Tibial artery (tissue), 4 donors: ENCODE measurements at places on chromosomes 3 and 15.

- H3K27ac ChIP-seq = no peak overlapping the region
- H3K4me1 ChIP-seq = no peaks in the 10 kb centered on the region
- no peaks in the 10 kb centered on the region for H3K36me3 ChIP-seq
- no peak overlapping the region for H3K4me3 ChIP-seq
- no peak for DNase-seq
Measured at GRCh38 chr3:56880720-56881575, 79.2 kb upstream of the ARHGEF3 start.

GRCh38 chr3:186452517-186452916 lies 90.5 kb upstream of the DGKG start:
- H3K27ac ChIP-seq = no peak overlapping the region
- H3K4me1 ChIP-seq = no peaks in the 10 kb centered on the region
- no peaks in the 10 kb centered on the region for H3K27me3 ChIP-seq
- DNase-seq = no peak
- H3K36me3 ChIP-seq = no peaks in the 10 kb centered on the region

DNA sequence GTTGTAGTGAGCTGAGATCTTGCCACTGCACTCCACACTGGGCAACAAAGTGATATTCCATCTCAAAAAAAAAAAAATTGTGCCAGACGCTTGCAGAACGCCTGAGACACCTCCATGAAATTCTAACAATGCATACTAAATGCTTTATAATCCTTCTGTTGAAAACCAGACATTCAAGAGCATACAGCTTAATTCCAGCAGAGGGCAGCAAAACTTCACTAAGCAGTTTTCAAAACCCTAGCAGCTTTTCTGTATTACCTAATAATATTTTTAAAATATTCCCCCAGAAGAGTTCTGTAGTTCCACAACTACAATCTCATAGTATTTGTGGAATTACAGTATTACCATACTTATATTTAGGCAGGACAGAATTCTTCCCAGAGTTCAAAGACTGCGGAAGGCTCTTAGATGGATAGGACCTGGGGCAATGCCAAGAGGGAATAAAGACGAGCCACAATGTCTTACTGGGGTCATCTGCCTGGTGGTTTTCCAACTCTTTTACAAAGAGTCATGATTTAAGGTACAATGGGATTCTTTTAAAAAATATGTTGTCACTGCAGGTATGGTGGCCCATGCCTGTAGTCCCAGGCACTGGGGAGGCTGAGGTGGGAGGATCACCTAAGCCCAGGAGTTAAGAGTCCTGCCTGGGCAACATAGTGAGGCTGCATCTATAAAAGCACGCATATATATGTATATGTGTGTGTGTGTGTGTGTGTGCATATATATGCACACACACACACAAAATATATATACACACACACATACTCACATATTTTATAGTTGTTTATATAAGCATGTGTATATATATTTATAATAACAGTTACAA lies 19.6 kb upstream of the TASOR start:
- H3K36me3 ChIP-seq = no peaks in the 10 kb centered on the region
- no peak overlapping the region for H3K27ac ChIP-seq
- no peaks in the 10 kb centered on the region for H3K4me1 ChIP-seq
- no peaks in the 10 kb centered on the region for H3K27me3 ChIP-seq

DNA sequence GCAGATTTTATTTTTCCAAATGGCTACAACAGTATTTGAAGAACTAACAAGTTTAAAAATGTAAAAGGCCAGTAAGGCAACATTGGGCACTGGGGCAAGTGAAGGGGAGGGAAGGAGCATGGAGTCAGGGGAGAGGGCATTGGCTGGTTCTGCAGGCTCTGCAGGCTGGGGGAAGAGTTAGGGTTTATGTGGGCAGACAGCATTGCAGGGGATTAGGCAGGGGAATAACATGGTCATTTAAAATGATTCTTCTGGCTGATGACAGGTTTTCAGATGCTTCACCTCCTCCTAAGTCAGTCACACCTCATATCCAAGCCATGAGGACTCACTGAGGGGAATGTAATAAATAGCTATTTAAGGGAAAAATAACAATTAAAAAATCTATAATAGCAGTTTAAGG lies 52.6 kb downstream of the BTD start:
- no peak for DNase-seq
- no peaks in the 10 kb centered on the region for H3K4me1 ChIP-seq
- H3K27me3 ChIP-seq = no peaks in the 10 kb centered on the region
- H3K36me3 ChIP-seq = no peaks in the 10 kb centered on the region
